ENCODE measurements at places on chromosomes 6 and 20.

DNA sequence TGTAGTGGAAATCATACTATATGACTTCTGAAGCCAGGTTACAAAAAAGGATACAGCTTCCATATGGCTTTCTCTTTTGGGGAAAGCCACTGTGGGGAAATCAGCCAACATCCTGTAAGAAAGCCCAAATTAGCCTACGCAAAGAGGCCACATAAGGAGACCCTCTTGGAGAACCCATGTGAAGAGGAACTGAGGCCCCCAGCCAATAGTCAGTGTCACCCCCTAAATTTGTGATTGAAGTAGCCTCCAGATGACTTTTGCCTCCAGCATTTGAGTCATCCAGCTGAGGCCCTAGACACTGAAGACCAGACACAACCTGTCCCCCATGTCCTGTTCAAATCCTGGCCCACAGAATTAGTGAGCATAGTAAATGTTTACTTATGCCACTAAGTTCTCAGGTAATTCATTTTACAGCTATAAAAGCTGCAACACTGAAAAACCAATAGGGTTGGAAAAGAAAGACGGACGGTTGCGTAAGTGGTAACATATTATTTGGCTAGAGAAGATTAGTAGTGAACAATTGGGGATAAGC, 60.4 kb downstream of the HMGCLL1 start:
- DNase-seq = no peak

DNA sequence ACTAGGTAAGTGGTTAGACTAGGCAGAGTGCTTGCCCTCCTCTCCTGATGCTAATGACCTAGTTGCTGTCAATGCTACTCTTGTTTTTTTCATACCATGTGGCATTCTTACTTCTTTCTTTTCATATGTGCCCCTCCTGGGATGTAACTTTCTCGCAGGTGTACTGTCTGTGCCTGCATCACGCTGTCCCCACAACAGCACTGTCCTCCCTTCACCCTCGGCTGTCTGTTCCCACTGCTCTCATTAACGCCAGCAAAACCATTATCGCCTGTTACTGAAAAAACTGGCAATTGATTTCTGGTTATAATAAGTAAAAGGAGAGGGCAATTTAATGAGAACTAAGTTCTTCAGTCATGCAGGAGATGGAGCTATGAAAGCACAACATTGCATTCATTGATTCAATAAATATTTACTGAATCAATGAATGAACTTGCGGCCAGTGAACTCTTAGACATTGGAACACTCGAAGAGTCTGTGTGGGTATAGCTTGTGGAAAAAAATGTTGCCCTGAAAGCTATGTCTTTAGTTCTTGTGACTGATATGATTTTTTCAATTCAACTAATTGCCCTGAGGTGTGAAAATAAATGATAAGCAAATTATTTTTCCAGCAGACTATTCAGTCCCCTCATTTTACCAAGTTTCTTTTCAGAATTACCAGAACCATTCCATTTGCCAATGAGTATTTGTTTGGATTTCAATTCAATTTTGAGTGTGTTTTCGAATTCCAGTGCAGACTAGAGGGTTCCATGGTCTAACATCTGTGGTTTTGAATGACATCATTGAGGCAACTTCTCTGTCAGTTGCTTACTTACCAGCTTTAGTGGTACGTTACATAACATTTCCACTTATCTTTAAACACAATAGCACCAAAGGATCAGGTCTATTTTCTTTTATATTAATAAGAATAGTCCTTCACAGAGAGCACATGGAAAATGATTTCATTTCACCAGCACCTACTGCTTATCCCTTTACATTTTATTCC, 2.1 kb downstream of the SLC17A4 start:
- DNase-seq = no peak

DNA sequence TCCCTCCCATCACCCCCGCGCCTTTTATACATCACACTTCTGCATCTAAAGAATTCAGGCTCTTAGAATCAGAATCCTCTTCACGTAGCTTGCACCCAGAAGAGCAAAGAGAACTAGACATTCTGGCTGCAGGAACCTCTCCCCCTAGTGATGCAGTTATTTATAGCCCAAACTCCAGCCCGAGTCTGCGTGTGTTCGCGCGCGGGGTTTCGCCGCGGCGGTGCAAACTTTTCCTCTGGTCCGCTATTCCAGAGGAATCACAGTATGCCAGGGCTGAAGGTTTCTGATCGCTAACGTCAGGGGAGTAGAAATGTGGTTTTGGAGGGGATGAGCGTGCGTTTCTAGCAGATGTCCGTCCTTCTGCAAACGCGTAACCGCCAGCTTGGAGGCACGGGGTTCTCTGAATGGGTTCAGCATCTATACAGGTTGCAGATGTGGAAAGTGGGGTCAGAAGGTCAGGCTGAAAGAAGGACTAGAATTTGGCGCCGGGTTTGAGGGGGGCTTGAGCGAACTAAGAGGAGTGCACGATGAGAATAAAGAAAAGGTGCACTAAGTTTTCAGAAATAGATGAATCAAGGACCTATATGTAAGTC, 1.8 kb downstream of the EPHA7 start:
- peak; percentile 28 for DNase-seq

GRCh38 chr6:15063253-15063853, 182.5 kb upstream of the JARID2 start:
- no peak for DNase-seq

DNA sequence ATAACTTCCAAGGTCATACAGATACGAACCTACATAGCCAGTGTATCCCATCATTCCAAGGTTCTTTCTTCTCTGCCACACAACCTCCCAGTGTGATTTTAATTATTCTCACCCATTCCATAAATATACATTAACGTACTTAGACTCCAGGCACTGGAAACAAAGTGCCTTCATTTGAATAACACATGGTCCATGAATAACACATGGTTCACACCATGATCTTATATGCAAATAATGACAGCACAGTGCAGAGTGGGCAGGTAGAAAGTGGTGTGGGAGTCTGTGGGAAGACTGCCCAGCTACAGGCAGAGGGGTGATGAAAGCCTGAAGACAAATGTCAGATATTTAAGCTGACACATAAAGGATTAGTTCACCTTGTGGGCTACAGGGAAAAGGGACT, 425.2 kb downstream of the HACE1 start:
- no peak for DNase-seq

- DNase-seq = no peak
Measured at GRCh38 chr6:40597301-40597700, 10.1 kb upstream of the LRFN2 start.

- no peak for DNase-seq
Measured at GRCh38 chr6:127897484-127897883, 3.4 kb downstream of the THEMIS start.

DNA sequence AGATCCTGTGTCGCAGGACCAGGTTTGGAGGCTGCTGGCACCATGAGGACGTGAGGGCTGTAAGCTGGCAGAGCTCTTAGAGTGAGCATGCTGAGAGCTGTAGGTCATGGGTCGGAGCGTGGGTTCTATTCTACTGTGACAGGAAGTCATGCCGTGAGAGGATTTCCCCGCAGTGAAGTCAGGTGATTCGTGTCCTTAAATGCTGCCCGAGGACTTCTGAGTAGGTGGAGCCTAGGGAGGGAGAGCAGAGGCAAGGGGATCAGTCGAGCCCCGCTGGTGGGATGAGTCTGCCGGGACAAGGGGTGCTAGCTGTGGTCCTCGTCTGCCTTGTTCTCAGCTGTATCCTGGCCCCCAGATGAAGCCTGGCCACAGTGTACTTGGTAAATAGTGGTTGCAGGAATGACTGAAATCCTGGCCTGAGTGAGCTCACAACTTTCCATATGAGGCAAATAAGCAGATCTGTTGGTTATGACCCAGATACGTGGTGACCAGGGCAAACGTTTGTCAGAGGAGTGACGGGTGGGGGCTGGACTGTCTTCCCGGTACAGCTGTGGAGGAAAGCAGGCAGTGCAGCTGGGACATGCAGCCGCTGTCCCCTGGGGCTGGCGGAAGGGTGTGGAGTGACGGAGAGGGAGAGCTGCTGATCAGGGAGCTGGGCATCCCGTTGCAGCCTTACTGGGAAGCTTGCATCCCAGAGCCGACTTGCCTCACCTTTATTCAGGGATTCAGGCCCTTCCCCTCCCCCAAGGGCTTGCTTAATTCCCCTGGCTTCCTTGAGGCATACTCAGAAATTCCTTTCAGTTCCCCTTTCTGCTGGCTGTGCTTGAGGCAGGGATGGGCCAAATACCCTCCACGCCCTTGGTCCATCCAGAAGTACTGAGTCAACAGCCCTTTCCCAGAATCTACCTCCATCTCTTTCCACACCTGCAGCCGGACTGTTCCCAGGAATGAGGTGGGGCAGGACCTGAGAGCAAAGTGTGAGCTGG, 250.9 kb upstream of the RREB1 start:
- no peak for DNase-seq

DNA sequence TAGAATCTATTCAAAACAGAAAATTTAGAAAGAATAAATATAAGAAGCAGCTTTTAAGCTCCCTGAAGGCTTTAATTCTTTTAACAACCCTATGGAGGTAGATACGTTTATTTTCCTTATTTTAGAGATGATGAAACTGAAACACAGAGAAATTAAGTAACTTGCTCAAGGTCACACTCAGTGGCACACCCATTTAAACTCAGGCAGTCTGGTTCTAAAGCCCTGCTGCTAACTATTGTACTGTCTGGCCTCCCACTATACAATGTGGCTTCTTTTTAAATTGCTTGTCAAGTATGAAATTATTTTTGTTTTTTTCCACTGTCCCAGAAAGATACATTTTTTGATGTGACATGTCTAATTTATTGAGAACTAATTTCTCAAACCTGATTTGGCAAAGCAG, 55.7 kb downstream of the FAM217A start:
- no peak for DNase-seq

DNA sequence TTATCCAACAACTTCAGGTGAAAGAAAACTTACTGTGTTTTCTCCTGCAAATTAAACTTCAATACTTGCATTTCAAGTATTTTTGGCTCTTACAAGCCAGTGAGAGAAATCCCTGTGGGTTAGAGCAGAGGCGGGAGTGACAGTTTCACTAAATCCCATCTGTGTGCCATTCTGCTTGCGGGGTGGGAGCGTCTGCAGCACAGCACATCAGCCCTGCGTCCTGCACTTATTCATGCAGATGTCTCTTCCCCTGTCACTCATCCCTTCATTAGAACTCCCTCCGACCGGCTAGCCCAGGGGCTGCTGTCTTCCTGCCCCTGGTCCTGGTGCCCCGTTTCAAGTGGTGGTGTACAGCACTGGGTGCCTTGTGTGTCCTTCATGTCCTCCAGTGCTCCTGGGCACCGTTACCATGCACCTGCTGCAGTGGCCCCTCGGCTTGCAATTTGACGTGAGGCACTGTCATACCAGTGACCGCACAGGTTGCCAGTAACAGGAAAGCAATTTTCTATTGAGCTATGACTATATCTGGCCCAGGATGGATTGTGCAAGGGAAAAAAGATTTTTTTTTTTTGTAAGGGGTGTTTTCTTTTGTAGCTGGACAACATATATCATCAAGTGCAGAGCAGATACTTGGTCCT, 59.4 kb downstream of the INSM1 start:
- DNase-seq = no peak

DNA sequence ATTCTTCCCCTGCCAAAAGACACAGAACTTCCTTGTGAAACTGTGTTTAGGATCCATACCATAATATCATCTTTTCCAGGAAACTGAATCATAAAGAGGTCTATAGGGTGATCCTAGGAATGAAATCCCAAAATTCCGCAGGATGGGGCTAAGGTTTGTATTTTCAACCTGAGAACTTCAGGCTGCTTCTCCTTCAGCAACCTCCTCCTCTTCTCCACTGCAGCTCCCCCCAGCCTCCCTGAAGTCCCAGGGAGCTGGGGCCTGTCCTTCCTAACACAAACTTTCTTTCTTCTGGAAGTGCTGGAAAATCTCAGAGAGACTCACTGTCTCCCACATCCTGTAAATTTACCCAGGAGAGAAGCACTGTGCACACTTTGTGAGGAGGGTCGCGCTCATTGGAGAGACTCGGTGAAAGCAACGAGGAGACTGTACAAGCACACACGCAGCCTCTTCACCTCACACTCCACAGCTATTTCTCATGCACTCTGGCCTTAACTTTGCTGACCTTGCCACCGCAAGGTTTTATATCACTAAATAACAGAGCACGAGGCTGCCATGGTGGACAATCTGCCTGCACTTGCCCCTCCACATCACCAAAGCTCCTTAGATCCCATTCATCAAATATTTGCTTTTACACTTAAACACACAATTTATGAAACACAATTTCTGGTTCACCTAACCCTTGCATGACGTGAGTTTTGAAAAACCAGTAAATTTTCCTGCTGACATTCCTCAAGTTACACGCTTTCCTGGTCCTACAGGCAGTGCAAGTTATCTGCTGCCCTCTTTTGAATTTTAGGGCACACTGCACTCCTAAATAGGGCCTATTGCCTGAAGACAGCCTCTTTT, 14.3 kb downstream of the ID4 start:
- peak; percentile 25 for DNase-seq

GRCh38 chr6:147744012-147744411, 235.5 kb downstream of the SAMD5 start:
- no peak for DNase-seq

DNA sequence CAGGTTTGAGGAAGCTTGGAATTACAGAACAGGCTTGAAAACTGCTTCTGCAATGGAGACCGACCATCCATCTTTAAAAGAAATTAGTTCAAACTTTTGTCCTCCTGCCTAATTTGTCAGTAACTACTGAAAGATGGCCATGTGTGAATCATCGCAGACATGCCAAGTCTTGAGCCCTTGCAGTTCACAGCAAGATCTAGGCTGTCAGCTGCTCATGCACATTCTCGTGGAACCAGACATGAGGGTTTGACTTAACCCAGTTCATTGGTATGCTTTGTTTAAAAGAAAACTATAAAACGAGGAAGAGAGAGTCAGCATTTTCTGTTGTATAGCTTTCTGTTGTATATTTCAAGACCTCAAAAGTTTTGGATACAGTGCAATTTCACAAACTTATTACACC, 74.0 kb upstream of the SAMD5 start:
- no peak for DNase-seq

DNA sequence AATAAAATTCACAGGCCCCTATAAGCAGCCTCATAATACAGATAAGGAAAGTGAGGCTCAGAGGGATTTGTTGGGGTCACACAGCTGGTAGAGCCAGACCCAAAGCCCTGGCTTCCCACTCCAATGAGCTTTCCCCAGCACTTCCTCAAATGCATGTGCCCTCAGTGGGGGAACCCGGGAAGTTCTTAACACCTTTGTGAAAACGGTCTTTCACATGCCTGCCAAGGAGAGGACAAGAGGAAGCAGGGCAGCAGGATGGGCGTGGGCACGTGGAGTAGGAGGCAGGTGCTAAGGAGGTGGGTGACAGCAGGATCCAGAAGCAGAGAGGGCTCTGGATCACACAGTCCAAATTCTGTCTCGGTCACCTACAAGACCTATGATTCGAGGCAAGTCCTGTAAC, 598 bp downstream of the PI16 start:
- no peak for DNase-seq

Data from HS-5 (cell line).